ENCODE measurements at places on chromosomes 1 and 21.

- no peak for DNase-seq
These were observed 53.2 kb upstream of the SYNC start for GRCh38 chr1:32755810-32756159.

- DNase-seq, result peak; percentile 65
These were observed 12.9 kb downstream of the KIAA1614 start for GRCh38 chr1:180925471-180926051.

DNA sequence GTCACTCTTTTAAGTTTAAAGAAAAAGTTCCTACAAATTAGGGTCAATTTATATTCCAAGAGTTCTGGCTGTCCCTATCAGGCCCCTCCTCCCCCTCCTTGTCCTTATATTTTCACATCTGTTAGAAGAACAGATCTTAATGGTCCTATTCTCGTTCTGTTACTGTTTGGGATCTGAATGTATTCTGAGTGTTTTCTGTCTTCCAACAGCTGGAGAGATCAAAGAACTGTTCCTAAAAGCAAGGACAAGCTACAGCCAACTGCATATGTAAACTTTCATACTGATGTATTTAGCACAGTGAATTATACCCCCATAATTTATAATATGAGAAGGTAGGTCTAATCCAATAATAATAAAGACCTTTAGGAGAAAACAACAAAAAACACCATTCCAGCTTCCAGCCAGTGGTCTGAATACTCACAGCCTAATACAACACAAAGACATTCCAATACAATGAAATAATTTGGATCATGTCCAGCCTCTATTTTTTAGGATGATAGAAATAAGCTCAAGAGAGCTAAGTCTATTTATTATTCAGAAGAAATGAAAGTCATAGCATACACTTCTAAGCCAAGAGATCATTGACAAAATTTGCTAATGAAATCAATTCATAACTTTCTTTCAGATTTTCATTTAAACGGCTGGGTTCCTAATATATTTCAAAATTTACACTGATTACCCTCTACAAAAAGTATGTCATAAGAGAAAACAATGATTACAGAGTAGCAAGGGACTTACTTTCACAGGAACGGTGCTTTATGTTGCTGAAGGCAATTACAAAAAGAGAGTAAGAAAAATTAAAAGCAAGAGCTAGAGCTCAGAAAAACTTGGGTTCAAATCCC lies 25.3 kb downstream of the WLS start:
- DNase-seq, result no peak

DNA sequence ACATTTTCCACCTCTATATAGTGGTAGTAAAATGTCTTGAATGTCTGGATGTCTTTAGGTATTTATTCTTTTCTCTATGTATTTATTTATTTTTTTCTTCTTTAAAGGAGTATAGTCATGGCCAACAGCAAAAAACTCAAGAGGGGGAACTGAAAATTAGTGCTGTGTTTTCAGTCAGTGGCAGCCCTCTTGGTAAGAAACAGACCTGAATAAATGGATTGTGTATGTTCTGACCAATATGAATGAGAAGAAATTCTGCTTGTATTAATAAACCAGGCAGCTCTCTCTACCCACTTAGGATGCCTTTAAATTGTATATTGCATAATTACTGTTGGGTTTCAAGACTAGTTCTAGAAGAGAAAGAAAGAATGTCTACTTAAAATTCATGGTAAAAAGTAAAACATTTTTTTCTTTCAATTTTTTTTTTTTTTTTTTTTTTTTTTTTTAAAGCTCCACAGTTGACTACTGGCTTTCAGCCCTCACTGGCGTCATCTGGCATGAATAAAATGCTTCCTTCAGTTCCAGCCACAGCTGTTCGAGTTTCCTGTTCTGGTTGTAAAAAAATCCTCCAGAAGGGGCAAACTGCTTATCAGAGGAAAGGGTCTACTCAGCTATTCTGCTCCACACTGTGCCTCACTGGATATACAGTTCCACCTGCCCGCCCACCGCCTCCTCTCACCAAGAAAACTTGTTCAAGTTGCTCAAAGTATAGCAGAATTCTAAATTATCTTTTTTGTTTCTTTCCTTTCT lies 101.6 kb downstream of the ZMYM4 start:
- DNase-seq, result peak; percentile 25

All from C1 segment of cervical spinal cord (tissue), 14 donors.